ENCODE measurements at places on chromosomes 11 and 22.

GRCh38 chr11:12871788-12872321 is 137.3 kb upstream of the RASSF10 start:
- no peak for DNase-seq

DNA sequence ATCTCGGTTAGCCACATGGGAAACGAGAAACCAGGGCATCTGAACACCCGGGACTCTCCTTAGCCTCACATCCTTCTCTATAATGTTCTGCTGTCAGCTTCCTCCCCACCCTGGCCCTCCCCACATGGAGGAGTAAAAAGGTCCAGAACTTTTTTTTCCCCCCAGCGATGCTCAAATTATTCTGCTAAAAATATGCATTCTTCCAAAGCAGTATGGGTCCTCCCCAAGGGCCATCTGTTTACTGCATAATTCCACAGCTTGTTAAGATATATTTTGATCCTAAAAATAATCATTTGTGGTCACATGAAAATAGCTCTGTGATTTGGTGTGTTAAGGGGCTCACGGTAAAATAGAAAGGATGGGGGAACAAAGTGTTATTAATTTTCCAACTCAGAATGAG is 281.5 kb upstream of the NARS2 start:
- no peak for DNase-seq

GRCh38 chr22:20571531-20572007 is 64.2 kb downstream of the MED15 start:
- no peak for DNase-seq

DNA sequence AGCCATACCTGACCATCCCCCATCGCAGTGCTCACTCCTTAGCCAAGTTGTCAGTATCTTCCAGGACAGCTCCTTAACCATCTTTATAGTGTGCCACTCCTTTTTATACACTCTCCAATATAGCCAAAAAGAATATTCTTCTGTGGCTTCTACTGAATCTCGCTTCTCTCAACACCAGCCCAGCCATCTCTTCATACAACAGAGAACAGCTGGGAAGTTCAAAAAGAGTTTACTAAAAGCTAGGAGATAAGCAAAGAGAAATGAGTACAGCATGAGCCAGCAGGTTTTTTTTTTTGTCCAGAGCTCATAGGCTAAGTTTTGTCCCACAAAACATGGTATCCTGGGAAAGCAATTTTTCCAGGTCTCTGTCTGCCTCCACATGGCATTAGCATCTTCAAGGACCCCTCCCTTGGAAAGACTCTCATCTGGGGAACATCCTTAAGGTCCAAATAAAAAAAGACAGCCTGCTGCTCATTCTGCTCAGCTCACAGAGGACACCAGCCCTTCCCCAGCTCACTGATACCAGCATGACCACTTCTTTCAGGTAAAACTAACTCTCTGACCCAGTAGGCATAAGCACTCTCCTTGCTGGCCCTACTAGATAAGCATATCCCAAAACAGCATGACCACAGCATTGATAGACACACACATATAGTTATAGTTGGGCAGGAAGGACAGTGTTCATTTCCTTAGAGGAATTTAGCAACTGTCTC is 48.8 kb upstream of the YWHAH start:
- no peak for DNase-seq

- DNase-seq: no peak
Observed at GRCh38 chr11:92697461-92698312, 271.8 kb upstream of the MTNR1B start.

DNA sequence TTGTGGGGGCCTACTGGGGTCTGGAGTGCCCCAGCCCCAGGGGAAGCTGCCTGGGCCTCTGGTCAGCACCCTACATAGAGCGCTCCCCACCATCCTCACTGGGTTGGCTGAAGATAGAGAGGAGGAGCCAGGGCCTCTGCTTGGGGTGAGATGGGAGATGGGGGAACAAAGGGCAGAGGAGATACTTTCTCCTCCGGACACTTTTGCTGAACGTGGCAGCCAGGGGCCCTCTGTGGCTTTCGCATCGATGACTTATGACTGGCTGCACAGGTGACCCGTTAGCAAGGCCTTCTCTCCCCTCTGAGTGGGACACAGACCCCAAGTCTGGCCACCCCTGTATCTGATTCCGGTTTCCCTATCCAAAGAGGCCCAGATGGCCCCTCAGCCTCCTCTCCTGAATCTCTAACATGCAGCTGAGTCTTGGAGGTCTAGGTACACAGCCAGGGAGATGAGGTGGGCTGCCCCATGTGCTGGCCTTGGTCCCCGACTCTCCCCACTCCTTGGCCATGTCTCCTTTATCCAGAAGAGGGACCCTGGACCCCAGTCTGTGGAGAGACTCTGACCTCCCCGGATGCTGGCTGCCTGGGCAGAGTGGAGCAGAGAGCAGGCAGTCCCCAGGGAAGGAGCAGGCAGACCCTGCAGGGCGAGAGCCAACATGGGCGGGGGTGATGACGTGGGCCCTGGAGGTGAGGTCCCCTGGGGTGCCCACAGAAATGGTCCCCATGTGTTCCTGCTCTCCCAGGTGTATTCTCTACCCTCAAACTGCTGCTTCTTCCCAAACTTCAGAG is 59.3 kb upstream of the NECTIN1 start:
- no peak for DNase-seq

- DNase-seq: no peak
Observed at GRCh38 chr11:58958500-58958899, 19.2 kb downstream of the GLYATL1 start.

- no peak for DNase-seq
Observed at GRCh38 chr11:22169833-22170232, 23.1 kb upstream of the ANO5 start.

DNA sequence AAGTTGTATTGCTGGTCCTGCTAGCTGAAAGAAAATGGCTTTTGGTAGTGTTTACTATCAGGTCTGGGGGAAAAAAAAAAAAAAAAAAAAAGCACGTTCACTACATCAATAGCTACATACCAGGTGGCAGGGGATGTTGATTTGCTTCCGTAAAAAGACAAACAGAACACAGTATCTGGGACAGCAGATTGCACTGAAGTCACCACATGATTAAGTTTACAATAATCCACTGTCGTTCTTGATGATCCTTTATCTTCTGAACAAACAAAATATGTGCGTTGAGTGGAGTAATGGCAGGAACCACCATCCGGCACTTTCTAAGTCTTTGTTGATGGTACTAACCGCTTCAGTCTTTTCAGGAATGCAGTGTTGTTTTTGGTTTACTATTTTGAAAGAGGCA is 48.7 kb downstream of the DDX6 start:
- DNase-seq: no peak

- no peak for DNase-seq
Observed at GRCh38 chr22:23119494-23120414, 22.0 kb downstream of the RSPH14 start.

- no peak for DNase-seq
Observed at GRCh38 chr22:30717331-30717921, 22.8 kb downstream of the OSBP2 start.

- no peak for DNase-seq
Observed at GRCh38 chr11:78313898-78314297, 103.7 kb downstream of the GAB2 start.

- no peak for DNase-seq
Observed at GRCh38 chr11:93567401-93567895, 24.3 kb upstream of the SMCO4 start.

GRCh38 chr22:45239681-45240051 is 1.0 kb downstream of the KIAA0930 start:
- no peak for DNase-seq

DNA sequence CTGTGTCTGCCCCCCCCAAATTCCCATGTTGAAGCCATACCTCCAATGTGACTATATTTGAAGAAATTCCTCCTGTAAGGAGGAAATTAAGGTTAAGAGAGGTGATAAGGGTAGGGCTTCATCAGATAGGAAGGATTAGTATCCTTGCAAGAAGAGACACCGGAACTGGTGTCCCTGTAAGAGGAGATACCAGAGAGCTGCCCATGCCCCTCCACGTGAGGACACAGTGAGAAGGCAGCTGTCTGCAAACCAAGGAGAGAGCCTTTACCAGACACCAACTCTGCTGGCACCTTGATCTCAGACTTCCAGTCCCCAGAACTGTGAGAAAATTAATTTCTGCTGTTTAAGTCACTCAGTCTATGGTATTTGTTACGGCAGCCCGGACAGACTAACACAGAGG is 109.3 kb downstream of the ARFGAP2 start:
- no peak for DNase-seq

DNA sequence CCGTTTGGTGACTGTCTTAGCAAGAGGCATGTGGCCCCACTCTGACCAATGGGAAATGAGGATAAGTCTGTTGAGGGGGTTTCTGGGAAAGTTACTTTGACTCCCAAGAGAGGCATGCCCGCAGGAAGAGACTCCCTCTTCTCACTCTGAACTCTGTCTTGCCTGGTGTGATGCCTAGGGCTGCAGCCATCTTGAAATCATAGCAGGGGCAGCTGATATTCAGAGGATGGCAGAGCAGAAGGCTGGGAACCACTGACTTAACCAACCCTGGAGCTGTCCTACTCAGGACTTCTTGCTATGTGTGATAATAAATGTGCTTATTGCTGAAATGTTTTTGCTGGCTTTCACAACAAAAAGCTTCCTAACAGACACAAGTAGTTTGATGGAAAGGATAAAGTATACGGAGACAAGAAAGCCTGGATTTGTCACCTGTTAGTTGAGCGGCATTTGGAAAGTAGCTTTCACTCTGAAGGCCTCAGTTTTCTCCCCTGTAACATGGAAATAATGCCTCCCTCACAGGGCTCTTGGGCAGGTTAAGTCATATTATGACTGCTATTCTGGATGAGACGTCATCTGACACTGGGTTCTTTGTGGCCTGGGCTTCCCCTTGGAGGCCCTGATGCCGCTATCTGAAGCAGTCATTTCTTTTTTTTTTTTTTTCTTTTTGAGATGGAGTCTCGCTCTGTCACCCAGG is 128.5 kb downstream of the CEP164 start:
- DNase-seq: no peak

All from vagina (tissue), 2 donors.